ENCODE measurements at places on chromosomes 2 and 18.

DNA sequence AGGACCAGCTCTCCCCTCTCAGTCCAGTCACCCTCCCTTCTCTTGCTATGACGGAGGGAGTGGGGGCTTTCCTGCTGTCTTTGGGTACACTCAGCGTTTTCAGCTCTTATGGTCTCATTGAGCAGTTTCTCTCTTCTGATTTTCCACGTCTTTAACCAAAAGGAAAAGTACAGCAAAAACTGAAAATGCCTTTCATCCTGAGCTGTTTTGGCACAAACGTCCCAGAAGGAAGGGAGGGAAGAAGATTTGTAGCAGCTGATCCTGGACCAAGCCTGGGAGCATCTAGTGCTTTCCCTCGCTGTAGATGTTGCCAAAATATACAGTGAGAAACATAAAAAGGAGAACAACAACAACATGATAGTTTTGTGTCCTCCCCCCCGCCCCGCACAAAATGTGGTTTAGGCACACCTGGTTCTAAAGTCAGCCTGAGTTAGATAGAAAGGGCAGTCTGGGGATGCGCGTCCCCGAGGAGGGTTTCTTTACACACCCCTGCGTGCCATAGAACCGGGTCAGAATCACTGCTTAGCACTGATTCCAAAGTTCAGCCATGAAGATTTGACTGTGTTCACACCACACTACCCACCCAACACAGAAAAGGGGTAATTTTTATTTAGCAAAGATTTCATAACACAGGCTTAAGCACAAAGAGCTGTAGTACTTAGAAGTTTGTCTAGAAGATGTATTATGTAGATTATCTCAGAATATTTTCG lies 53.4 kb downstream of the SLC40A1 start:
- no peak for DNase-seq

DNA sequence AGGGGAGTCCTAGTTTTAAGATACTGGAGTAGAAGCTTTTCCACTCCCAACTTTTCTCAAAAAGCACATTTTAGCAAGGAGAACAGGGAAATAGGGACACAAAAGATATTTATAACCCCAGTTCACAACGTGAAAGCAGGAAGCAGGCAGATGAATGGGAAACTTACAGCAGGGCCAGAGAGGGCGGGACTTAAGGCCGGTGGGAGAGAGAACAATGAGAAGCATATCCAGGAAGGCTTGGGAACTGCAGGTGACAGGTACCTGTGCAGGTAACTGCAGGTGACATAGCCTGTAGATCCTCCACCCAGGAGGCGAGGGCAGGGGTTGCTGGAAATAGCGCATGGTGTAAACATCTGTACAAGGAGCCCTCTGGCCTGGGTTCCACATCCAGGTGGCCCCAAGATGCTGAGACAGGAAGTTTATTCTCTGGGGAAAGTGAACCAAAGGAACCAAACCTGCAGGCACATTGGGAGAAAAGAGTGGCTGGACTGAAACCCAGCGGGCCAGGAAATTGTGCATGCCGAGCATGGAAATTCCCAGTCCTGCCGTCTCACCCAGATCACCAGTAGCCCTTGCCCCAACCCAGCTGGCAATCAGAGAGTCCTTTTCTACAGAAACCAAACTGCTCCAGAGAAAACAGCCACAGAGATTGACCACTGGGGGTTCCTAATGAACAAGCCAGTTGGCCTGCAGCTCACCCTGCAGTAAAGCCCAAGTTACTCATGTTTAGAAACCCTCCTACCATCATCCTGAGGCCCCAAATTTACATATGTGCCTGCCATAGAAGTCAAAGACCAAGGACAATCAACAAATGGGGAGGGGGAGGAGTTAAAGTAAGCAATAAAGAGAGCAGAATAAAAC lies 24.3 kb upstream of the COL6A3 start:
- DNase-seq, result no peak

DNA sequence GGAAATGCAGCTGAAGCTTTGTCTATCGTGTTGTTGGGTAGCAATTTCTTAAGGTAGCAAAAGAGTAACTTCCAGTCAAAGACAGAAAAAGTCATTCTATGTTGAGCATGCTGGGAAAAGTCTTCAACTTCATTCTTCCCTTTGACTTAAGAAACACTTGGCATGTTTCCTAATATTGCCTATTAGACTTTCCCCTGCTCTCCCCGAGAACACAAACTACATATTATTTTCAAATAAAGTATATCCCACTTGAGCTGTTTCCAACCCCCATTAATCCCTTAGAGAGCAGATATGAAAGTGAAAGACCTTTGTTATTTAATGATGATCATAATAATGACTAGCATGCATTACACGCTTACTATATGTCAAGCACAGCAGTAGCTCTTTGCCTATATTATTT lies 136.0 kb upstream of the SPOPL start:
- DNase-seq, result no peak

DNA sequence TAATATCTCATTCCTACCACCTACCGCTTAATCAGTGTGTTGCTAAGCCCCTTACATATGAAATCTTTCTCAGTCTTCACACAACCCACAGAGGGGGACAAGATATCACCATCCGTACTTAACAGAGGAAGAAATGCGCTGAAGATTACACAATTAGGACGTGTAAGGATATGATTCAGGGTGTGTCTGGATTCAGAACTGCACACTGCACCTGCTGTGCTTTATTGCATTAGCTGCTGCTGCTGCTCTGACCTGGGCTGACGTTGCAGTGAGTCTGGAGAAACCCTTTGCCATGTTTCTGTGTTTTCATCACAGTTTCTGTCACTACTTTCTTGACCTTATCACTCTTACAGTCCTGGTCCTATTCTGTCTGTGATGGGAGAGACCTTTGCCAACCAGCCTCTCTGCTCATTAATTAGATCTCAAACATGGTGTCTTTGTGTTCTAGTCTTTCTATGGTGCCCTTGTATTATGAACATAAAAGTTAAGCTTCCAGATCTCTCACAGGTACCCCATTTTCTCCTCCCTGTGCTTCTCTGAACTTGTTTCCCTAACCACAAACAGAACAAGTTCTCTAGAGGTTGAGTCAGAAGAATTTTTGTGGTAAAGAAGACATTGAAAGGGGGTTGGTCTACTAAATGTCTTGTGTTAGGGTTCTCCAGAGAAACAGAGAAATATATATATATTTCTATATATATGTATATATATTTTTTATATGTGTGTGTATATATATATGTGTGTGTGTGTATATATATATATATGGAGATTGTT lies 92.9 kb upstream of the CYP1B1 start:
- DNase-seq, result no peak

DNA sequence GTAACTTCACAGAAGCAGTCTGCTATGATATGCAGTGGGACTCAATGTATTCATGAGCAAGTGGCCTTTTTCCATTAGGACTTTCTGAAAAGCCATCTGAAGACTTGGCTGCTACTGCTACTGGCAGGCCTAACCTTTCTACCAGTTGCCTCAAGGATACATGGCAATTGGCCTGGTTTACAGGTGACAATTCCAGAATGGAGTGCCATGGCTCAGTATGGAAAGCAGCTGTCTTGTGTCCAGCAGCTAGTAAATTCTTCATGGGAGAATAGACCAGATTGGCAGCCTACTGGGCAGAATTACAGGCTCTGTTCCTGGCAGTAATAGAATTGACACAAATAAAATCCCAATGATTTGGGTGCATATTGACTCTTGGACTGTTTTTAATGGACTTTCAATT lies 12.6 kb upstream of the TMX3 start:
- no peak for DNase-seq

DNA sequence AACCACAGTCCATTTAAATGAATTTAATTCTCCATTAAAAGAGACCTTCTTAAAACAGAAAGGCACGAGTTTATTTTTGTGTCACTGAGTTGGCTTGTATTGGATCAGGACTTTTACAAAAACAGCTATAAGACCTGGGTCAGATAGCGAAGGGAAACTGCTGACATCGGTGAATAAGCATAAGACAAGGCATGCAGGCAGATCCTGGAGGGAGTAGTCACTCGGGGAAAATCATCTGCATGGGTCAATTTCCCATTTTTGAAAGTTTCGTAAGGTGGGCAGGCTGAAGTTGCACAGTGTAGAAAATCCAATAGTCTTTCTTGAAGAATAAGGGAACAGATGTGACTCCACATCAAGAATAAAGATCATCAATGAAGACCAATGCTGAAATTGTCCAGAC lies 12.9 kb downstream of the IL36B start:
- DNase-seq, result no peak

DNA sequence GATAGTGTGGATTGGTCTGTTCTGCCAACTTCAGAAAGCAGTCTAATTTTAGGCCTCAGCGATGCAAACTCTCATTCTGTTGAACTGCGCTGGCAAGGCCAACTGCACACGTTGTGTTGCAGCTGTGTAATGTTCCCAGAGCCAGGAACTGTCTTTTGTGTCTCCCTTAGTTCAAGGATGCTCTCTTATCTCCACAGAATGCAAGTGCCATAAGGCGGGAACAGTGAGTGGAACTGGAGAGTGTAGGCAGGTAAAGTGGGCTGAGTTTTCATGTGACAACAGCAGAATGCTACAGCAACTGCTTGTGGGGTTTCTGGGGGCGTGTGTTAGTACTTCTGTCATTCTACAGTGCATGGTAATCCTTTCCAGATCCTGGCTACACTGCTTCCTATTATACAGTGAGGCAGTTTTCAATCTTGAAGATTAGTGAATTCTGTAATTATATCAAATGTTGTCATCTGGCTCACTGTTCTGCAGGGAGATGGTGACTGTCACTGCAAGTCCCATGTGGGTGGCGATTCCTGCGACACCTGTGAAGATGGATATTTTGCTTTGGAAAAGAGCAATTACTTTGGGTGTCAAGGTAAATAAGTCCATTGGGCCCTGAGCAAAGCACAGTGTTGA lies 125.8 kb downstream of the LAMA3 start:
- no peak for DNase-seq

- no peak for DNase-seq
Measured at GRCh38 chr2:158644139-158644538, 151.0 kb upstream of the DAPL1 start.

DNA sequence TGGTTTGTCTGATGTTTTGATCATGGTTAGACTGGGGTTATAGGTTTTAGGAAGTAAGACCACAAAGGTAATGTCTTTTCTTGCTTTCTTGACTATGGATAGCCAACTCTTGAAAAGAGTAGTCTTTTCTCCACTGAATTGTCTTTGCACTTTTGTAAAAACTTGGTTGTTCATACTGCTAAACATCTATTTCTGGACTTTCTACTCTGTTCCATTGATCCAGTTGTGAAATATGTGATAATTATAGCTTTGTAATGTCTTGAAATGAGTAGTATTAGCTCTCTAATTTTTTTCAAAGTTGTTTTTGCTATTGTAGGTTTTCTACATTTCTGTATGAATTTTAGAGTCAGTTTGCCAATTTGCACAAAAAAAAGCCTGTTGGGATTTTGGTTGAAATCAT lies 13.1 kb upstream of the UGT1A9 start:
- no peak for DNase-seq

DNA sequence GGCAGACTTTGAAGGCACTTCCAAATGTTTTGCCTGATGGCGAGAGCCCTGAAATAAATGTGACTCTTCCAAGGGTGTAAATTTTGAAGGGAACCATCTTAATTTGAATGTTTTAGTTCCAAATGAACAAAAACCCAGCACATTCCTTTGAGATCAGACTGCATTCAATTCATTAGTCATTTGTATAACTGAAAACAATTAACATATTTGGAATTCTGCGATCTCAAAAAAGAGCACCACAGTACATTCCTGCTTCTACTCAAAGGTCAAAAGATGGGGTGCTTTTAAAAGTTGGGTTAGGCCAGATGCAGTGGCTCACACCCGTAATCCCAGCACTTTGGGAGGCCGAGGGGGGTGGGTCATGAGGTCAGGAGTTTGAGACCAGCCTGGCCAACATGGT lies 38.2 kb upstream of the CHRNA1 start:
- DNase-seq, result no peak

DNA sequence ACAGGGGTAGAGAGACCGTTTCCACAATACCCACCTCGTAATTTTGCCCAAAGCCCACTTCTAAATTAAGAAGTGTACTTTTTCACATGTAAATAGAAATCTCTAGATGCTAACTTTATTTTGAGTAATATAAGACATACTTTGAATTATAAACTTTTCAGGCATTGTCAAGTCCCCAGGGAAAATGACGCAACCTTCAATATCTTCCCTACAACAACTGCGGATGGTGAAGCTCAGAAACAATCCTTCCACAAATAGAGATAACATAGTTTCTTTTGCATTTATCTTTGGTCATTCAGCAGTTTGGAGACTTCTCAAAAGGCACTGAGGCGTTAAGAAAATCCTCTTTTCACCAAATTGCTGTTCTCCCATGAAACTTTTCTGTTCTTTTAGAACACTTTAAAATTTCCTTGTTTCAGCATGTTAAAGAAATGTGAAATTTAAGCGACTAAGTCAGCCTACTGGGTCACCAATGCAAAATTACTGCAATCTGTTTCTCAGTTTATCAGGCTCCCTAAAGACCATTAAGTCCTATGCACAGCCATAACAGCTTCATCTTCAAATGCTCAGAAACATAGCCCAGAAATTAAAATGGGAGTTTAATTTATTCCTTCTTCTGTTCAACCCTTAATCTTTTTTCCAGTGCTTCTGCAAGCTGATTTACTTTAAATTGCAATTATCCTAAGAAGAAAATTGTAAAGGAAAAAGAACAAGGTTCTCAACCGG lies 118.3 kb upstream of the DNAJC10 start:
- no peak for DNase-seq

- no peak for DNase-seq
Measured at GRCh38 chr2:116467243-116467642, 1347.2 kb upstream of the DDX18 start.

- no peak for DNase-seq
Measured at GRCh38 chr18:10381951-10382350, 72.5 kb upstream of the APCDD1 start.

- no peak for DNase-seq
Measured at GRCh38 chr2:207688597-207688996, 22.8 kb upstream of the CCNYL1 start.

DNA sequence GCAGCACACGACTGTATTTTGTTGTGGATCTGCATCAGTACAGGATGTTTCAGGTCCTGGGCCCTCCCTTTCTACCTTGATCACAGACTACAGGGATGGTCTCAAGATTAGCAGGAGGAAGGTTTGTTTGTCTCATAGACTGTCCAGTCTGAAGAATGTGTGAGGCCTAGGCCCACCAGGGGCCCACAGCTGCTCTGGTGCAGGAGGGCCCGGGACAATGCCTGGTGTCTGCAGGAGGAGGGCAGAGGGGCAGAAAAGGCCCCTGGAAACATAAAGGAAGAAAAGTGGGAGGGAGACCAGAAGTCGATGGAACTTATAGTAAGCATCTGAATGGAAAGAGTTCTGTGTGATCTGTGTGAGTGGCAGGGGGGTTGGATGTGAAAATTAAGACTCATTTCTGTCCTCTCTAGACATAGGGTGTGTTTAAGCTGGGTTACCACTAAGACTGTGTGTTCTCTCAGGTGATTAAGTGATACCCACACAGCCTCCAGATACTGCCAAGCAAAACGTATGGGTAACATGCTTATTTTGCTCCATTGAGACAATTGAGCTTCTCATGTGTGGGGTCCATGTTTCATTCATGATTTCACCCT lies 33.4 kb upstream of the LPIN2 start:
- no peak for DNase-seq

DNA sequence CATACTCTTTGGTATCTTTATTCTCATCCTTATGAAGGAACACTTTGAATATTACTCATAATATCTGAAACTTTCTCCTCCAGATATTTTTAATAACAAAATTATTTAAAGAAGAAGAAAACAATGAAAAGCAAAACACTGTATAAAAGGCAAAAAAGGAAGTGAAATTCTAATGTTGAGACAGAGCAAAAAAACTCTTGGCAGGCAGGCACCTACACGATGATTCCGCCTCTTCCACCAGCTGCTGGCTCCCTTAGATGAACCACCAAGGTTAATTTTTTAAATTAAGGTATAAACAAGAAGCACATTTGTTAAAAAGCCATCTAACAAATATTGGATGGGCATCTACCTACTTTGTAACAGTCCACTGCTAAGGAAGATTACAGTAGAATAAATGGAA lies 434.7 kb downstream of the EPHA4 start:
- DNase-seq, result no peak

Measured in HFF-Myc (cell line).